ENCODE measurements at places on chromosomes 4 and X. TPM values are rescaled to one million over a fixed set of nuclear protein-coding genes. Genes with fewer than 3 reads are reported as not detected.

The TBC1D25 gene
- total RNA-seq: 22.3 TPM

The PRPS2 gene
- total RNA-seq: 24.4 TPM

DNA sequence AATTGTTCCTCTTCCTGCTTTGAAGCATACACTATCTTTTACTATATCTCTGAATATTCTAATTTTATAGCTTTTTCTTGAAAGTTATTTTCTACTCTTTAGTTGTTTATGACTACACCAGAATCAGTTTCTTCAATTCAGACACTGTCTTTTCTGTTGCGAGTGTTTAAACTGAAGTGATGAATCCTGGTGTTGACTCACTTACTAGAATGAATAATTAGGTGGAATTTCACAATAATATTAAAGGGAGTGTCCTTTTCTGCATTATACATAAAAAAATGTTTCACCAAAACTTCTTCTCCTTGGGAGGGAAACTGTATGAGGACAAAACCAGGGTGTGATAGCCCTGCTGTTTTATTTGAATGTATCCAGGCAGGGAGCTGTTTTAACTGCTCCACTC is 1383.1 kb downstream of the C4orf33 start:
- no peak for DNase-seq

DNA sequence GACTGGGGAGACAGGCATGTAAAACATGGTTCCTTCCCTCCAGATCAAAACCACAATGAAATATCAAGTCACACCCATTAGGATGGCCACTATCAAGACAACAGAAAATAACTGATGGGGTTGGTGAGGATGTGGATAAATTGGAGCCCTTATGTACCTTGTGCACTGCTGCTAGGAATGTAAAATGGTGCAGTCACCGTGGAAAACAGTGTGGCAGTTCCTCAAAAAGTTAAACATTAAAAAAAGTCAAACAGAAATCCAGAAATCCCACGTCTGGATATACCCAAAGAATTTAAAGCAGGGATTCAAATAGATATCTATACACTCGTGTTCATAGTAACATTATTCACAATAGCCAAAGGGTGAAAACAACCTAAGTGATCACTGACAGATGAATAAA is 35.2 kb upstream of the MSX1 start:
- no peak for DNase-seq

DNA sequence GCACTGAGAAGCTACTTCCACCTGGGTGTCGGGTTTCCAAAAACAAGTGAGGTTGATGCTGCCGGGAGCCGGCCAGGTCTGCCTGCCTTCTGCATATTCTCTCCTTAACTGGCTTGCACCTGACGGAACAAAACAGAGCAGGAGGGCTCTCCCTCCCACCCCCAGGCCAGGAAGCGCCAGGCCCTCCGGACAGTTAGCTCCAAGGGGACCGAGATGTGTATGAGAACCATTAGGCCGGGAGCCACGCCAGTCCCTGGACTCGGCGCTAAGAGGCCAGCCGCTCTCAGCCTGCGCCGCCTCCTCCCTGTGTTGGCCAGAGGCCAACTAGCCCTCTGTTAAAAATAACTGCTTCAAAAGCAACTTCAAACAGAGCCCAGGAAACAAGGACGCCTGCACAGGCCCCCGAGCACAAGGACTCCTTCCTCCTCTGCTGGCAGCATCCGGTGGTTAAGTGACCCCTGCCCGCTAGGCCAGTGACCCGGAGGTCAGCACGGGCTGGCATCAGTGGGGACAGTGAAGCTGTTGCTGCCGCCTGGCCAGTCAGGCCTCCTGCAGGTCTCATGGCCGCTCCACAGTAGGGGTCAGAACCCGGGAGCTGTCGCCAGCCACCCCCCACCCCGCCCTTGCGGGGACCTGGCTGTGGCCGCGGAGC is 107.9 kb downstream of the ABLIM2 start:
- no peak for DNase-seq

- no peak for DNase-seq
Observed at GRCh38 chrX:139224953-139225665, 305.4 kb upstream of the F9 start.

- DNase-seq: no peak
Observed at GRCh38 chr4:27787195-27787594, 926.6 kb downstream of the STIM2 start.

- DNase-seq: no peak
Observed at GRCh38 chr4:128847082-128847724, 37.7 kb downstream of the JADE1 start.
